ENCODE measurements at places on chromosomes 2 and 18.
A peak's percentile ranks its signal among the peaks of the same experiment; 100 is the strongest.

DNA sequence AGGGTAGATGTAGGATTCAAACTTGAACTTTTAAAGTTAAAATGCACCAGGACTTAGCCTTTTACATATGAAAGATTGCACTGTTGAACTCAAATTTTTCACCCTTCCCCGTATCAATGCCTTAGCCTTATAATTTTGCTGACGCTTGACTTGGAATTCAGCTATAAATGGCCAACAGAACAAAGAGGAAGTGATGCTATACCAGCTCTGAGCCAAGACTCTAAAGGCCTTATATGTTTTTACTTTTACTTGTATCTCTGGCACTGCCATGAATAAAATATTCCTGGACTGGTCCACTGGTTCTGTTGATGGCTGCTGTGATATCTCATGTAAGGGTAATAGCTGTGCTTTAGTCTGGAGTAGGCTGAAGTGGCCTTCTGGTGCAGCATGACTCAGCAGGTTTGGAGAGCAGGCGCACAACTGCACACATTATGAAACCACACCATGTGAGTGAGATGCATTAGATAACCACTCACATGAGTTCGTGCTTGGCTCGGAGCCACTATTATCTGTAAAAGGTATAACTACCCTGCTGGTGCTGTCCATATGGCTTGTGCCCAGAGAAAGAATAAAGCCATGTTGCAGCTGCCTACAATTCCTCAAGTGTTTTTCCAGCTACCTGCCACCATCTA is 8.4 kb upstream of the IER3IP1 start:
- no peak for DNase-seq

DNA sequence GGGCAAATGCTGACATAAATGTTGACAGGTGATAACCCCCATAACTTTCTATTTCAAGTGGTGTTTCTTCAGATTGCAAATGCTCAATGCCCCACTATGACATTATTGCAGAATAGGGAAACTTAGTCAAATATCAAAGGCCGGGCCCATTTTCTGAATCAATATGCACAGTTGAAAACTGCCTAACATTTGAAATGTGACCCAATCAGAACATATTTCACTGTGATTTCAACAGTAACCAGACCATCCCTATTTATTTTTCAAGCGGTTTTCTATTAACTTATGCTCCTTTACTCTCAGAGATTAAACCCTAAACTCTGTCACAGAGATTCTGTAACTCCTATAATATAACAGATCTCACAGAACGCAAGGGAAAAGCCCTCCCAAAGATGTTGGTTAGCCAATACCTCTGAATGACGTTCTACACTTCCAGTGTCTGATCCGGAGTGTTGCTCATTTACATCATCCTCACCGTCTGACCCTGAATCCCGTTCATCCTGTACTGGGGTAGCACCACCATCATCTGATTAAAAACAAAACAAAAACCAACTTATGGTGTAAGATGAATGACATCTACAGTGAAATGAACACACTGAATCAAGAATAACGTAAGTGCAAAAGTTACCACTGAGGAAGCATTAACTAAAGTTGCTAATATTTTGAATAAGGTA is 2.9 kb downstream of the IWS1 start:
- no peak for DNase-seq

- no peak for DNase-seq
Measured at GRCh38 chr2:71136174-71136573, 5.7 kb downstream of the MPHOSPH10 start.

GRCh38 chr18:11284811-11285210 is 135.4 kb upstream of the PIEZO2 start:
- no peak for DNase-seq

DNA sequence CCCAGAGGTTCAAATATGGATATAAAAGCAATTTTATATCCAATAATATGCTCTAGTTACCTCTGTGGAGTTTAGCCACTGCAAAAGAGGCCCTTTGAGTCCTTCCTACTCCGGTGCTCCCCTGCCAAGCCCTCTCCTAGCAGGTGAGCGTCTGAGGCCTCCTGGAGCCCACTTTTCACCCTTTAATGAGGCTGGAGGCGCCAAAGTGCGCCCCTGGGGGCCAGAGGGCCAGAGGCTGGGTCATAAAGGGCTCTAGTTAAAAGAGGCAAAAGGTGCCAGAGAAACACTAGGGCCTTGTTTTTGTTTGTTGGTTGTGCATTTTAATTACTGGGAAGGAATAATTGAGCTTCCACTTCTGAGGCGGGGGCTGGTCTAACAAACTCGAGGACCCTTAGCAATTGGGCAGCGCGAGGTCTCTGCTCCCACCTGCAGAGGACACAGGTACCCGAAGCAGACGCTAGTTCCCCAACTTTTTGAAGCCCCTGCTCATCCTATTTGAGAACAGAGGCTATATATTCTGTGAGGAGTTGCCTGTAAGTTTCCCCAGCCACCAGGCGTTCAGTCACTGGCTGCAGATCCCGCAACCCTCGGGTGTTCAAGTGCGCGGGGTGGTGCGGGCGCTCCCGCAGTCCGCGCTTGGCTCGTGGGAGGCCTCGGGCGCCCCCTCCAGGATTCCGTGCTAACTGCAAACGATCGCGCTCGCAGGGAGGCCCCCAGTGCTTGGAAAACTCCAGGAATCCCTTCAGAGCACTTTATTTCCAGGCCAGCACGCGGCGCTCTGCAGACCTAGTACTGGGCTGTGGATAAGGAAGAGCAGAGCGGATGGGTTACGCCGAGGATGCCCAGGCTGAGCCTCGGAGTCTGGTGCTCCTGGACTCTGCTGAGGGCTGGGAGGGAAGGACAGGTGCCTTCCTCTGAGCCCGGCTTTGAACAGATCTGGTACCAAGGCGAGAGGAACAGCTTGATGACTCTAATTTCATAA is 14.1 kb downstream of the MSGN1 start:
- peak; percentile 94 for DNase-seq

GRCh38 chr2:160752475-160753330 is 259.1 kb upstream of the RBMS1 start:
- DNase-seq = no peak

- DNase-seq = no peak
Measured at GRCh38 chr2:41941831-41942230, 106.0 kb upstream of the PKDCC start.

DNA sequence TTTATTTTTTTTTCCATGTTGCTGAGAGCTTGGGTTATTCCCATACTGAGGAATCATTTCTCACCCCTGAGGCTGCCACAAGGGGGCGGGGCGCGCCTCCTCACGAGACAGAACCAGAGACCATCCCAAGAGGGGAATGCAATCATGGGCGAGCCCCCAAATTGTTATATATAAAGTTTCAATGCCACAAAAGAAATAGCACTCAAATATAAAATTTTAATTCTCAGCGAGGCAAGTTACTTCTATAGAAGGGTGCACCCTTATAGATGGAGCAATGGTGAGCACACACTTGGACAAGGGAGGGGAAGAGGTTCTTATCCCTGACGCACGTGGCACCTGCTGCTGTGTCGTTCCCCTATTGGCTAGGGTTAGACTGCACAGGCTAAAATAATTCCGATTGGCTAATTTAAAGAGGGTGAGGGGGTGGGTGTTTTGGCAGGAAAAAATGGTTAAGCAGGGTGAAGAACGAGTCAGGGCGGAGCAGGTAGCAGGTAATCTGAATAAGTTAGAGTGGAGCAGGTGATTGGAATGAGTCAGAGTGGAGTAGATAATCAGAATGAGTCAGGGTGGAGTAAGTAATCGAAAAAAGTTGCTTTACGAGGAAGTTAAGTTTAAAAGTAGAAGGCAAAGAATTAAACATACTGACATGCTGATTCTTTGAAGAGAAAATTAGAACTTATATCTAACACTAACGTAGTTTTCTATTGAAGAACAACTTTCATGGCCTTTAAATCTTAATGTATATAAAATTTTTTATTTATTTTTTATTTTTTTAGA is 177.5 kb downstream of the MTCL1 start:
- no peak for DNase-seq

GRCh38 chr2:119352357-119352756 is 14.3 kb downstream of the C2orf76 start:
- no peak for DNase-seq

DNA sequence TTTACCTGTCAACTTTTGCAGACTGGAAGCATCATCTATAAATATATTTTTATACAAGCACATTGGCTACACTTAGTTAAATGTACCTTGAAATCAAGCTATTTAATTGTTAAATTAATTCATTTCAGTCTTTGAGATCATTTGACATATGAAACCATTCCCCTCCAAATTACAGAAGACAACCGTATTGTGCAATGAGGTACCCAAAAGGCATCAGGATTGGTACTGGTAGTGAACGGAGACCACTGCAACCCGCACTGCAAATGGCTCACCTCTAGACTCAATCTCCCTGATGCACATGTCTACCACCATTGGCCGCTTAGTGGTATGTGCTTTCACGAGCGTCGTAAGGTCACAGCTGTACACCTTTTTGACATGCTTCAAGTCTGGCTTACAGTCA is 47.8 kb upstream of the CHRNA1 start:
- no peak for DNase-seq

- no peak for DNase-seq
Measured at GRCh38 chr2:120182019-120182560, 41.1 kb downstream of the TMEM185B start.

DNA sequence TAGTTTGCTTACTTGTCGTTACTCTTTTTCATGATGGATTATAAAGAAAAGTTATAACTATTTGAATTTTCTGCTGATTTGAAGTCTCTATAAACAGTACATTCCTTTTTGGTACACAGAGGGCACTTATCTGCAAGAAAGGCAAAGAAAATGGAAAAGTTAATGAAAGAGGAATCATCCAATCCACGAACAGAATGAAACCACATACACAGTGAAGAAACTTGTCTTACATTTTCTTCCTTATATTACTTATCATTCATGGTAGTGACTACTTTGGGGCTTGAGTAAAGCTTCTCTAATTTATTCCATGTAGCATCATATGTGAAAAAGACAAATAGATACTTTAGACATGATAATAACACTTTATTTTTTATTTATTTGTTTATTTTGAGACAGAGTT is 14.8 kb upstream of the ACTR3 start:
- DNase-seq = no peak

DNA sequence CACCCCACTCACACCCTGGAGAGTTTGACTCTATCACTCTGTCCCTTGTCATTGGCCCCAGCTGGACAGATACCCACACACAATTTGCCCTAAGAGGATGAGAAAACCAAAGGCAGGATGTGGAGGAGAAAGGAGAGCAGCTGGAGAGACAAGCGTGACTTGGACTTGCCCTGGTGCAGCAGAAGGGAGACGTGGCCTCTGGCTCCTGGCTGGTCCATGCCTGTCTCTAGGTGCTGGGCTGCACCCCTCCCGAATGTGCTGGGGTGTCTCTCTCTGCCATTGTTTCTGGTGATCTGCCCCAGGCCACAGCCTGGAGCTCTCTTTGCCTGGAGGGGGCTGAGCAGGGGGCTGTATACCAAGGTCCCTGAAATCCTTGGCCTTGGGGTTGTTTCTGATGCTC is 88.7 kb upstream of the HDAC4 start:
- no peak for DNase-seq

DNA sequence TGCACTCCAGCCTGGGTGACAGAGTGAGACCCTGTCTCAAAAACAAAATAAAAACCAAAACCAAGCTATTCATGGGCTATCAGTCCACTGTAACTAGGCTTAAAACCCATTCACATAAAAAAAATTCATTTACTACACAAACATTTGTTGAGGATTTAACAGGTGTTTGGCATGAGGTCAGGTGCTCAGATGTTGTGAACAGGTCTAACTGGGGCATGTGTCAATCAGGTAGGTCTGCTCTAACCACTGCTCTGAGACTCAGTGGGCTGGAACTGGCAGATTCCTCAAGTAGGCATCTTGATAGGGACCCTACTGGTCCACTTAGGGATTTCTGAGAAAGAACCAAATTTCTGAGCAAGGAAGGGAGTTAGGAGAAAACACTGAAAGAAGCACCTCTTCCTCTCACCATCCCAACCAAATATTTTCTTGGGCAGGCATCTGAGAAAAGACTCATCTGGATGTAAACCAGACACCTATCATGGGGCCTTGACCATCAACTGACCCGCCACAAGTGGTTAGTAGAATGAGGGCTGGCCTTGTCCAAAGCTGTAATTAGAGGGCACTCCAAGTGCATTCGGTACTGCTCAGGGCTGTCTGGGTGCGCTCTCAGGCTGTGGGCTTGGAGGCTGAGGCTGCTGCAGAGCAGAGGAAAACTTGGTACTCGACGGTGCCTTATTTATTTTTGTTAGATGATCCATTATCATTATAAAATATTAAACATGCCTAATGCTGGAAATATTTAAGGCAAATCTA is 33.9 kb downstream of the WIPF1 start:
- no peak for DNase-seq

- no peak for DNase-seq
Measured at GRCh38 chr2:195458936-195459335, 198.1 kb upstream of the SLC39A10 start.

DNA sequence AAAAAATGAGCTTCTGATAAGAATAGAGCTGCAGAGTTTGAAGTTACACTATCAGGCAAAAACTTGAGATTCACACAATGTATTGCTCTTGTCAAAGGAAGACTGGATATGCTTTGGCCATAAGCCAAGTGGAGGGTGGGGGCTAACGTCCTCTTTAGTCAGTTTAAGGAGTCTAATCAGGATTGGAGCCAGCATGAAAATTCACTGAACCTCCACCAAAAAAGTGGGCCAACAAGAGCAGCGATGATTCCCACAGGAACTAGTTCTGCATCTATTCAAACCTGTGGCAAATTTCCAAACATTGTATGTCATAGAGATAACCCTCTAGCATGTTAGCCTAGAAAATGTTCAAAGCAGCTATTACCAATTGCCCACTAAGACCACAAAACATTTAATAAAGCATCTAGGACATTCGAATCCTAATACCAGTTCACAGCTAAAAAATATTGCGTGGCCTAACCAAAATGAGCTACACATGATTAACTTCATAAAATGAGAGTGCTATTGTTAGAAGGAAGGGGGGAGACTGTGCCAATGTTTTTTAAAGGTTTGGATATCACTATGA is 43.5 kb upstream of the TMEM247 start:
- DNase-seq = no peak

DNA sequence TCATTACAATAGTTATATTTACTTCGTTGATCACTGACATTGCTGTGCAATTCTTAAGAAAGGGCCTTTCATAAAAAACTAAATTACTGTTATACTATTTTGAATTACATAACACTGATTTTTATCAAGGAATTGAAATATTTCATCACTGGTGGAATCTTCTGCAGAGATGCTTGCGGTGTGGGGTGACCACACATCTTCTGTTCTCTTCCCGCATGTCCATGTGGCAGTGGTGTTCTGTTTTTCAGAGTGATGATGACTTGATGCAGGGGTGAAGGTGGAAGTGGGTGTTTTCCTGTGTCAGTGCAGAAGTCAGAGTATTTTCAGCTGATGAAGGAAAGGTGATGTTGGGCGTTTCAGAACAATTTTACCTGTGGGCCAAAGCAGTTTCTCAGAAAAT is 7.0 kb downstream of the CNDP2 start:
- no peak for DNase-seq

- DNase-seq = no peak
Measured at GRCh38 chr2:190489475-190489874, 45.0 kb downstream of the NEMP2 start.

Measured in posterior cingulate gyrus (tissue), 11 donors.